Stimulated activated CD8-positive, alpha-beta memory T cell treated with anti-CD3 and anti-CD28 coated beads, Interleukin-7, amount 100 ng/mL, for 4 hours (primary cell): ENCODE measurements at places on chromosomes 1 and 21.
A peak's percentile ranks its signal among the peaks of the same experiment; 100 is the strongest.

DNA sequence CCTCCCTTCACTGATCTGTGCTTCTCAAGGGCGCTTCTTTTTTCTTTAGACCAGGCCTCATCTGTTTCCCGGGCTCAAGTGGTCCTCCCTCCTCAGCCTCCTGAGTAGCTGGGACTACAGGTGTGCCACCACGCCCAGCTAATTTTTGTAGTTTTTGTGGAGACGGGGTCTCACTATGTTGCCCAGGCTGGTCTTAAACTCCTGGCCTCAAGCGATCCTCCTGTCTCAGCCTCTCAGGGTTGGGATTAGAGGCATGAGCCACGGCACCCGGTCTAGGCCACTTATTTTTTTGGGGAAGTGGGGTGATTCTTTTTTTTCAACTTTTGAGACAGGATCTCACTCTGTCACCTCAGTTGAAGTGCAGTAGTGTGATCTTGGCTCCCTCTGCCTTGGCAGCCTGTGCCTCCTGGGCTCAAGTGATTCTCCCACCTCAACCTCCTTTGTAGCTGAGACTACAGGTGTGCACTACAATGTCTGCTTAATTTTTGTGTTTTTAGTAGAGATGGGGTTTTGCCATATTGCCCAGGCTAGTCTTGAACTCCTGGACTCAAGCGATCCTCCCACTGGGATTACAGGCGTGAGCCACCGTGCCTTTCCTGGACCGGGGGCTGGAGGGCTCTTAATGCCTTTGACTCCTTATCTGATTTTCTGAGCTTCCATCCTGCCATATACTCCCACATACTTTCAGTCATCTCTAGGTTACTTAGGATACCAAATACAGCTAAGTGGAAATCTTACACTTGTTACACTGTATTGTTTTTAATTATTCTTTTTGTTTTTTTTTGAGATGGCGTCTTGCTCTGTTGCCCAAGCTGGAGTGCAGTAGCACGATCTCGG, 18.9 kb downstream of the MFAP2 start:
- DNase-seq = no peak

DNA sequence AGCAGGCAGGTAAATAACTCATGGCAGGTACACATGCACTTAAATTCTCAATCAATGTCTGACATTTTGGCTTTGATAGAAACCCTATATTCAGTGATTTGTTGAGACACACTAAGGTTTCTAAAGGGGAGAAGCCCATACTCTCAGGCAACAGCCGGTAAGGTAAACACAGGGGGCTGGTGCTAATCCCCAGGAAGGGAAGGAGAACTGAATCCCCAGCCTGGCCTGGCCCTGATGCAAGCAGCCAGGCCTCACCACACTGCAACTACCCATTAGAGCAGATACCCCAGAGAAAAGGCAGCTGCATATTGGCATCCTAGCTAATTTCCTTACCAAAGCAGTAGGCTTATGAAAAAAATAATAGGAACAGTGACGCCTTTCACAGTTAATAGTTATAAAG, 116.5 kb upstream of the LRRC7 start:
- DNase-seq = no peak

- no peak for DNase-seq
These were observed 419.0 kb upstream of the LRRC7 start for GRCh38 chr1:69148731-69149130.

DNA sequence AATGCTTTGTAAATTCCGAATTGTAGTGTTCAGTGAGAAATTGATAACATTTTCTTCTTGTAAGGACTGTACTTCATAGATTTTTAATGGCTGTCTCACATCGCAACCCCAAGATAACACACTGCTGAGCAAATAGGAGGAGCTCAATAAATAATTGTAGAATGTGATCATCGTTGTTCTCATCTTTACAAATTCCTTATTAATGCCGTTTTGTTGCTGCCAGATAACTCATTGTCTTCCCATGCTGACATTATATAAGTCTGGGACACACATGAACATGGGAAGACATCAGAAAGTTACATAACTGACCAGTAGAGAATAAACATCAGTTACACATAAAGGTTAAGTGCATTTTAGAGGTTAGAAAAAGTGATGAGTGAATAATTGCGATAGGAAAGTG, 46.4 kb upstream of the TSPAN2 start:
- no peak for DNase-seq

- DNase-seq = no peak
These were observed 41.7 kb upstream of the CD2 start for GRCh38 chr1:116712510-116712909.

- no peak for DNase-seq
These were observed 4.7 kb downstream of the OR2B11 start for GRCh38 chr1:247453245-247453644.

DNA sequence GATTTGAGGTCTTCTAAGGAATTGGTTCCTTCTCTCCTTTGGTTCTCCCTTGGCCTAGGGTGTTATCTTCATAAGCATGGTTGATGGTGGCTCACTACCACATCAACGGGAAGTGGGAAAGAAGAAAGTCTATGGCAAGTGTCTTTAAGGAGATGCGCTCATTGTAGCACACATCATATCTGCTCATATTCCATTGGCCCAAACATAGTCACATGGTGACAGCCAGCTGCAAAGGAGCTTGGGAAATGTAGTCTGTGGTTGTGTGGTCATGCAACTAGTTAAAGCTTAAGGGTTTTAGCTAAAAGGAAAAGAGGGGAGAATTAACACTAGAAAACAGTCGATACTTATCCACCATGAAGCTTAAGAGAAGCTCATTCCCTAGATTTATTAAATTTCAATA, 11.4 kb upstream of the MRPS6 start:
- DNase-seq = no peak

- no peak for DNase-seq
These were observed 135.9 kb upstream of the HMCN1 start for GRCh38 chr1:185598332-185598731.

DNA sequence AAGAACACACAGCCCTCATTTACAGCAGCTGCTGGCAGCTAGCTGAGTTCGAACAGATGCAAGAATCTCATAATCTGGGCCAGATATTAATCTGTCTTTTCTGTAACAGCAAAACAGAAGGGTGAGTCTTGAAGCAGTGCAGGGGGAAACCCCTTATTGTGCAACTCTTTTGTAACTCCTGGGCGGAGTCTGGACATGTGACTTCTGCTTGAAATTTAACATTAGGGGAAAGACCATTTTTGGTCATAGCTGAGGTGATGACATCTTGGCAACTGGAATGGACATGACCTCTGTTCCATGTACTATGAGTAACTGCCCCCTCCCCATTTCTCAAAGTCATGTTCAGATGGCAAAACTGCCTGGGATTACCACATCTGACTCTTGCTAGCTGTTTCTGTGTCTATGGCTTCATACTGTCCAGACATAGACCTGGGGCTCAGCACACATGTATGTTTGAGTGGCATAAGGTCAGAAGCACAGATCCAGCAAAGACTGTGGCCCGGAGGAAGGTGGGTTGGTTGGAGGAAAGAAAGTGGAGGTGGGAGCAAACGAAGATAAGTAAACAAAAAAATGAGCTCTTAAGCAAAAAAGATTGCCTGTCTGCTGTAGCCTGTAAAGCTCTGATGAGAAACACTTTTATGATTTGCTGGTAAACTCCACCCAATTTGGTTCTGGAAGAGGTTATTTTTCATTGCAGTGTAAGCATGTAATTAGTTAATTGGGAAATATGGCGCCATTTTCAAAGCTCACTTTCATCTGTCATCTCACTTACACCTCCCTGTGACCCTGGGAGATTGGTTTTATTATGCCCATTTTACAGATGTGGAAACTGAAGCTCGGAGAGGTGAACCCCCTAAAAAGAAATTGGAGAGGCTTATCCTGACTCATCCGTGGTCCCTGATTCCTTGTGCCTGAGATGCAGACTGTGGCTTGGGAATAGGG, 26.1 kb downstream of the ETS2 start:
- DNase-seq = peak; percentile 13

DNA sequence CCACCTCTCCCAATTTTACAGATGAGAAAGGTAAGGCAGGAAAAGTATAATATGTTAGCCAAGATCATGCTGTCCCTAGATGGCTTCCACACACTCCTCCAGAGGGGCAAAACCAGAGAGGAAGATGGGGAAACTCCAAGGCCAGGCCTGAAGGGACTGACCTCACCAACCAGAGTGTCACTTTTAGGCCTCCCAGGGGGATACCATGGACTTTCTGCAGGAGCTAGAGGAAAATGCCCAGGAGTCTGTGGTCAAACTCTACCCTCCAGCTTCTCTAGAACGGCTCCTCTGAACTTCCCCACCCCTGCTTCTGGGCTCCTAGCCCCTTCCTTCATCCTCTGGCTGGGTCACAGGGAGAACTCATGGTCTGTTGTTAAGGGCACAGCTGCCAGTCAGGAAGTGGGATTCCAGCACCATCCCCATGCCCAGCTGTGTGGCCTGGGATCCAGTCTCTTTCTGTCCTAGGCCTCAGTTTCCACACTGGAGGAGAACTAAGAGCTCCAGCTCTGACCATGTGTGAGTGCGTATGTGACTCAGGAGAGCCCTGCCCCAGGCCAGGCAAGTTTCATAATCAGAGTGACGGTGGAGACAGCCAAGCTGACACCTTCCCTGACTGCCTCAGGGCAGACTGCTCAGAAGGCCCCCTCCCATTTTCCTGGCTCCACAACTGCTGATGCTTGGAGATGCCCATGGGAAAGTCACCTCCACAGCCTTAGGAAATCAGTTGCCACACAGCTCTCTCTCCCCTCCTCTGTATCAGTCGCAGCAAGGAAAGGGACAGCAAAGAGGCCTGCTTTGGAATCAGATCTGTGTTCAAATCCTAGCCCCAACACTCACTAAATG, 1.9 kb downstream of the IGSF8 start:
- no peak for DNase-seq

GRCh38 chr1:110408488-110408887, 994 bp upstream of the LAMTOR5 start:
- DNase-seq = no peak

GRCh38 chr1:18714404-18715175, 83.9 kb downstream of the PAX7 start:
- DNase-seq = no peak

- DNase-seq = no peak
These were observed 7.3 kb downstream of the KRTAP10-1 start for GRCh38 chr21:44532712-44533111.

DNA sequence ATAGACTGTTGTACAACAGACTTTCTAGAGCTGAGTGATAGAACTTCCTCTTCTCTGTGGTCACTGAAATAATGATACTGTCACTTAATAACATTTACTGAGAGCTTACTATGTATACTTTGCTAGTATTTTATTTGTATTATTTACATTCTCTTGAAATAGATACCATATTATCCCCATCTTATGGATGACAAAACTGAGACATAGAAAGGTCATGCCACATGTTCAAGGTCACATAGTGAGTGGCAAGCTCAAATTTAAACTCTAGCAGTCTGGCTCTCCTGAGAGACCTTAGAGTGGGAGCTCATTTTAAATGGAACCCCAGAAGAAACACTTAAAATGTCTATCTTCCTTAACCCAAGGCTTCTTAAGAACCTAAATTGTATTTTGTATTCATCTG, 266.6 kb upstream of the CAMK1G start:
- no peak for DNase-seq

GRCh38 chr1:40901886-40902852, 40.0 kb upstream of the CITED4 start:
- no peak for DNase-seq

DNA sequence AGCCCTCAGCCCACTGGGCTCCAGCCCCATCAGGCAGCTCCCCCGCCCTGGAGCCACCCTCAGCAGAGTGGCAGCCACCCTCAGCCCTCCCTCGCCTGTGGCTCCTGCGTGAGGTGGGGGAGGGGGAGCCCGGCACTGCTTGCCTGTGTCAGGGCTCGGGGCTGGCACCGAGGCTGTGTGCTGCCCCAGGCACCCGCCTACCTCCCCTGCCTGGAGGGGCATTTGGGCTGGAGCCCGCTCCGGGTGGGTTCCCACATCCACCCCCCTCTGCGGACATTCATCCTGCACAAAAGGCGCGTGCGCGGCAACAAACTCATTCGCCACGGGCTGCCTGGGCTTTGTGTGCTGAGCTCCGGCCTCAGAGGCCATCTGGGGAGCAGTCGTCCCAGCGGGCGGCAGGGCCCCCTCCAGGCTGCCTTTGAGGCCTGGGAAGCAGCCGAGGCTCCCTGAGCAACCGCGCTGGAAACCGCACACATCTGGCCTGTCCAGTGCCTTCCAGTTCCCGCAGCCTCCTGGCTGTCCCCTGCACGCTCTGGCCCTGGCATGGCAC, 12.6 kb upstream of the TNFRSF14 start:
- no peak for DNase-seq

DNA sequence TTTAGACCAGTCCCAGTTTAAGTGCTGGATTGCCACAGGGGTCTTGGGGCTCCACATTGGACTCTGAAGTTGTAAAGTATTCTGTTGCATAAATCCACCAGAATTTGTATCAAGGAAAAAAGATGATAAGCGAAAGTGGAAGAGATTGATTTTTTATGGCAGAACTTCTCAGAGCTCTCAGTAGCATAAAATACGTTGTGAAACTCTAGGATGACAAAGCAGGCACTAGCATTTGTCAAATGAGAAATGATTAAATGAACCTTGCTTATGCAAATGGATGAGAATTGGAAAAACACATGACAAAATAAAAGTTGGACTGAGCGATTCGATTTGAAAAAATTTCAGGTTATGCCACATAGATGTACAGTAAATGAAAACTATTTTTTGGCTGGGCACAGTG, 253.8 kb upstream of the RAB4A start:
- no peak for DNase-seq

DNA sequence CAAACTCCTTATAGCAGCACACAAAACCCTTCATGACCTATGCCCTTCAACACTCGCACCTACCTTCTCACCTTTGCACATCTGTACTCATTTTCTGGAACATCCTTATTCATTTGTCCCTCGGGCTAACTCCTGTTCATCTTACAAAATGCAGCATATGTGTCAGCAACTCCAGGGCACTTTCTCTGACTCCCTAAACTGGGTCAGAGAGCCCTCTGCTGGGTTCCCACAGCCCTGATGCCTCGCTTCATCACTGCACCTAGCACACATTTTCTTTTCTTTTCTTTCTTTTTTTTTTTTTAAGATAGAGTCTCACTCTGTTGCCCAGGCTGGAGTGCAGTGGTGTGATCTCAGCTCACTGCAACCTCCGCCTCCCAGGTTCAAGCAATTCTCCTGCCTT, 54.0 kb downstream of the RAB3B start:
- DNase-seq = no peak

DNA sequence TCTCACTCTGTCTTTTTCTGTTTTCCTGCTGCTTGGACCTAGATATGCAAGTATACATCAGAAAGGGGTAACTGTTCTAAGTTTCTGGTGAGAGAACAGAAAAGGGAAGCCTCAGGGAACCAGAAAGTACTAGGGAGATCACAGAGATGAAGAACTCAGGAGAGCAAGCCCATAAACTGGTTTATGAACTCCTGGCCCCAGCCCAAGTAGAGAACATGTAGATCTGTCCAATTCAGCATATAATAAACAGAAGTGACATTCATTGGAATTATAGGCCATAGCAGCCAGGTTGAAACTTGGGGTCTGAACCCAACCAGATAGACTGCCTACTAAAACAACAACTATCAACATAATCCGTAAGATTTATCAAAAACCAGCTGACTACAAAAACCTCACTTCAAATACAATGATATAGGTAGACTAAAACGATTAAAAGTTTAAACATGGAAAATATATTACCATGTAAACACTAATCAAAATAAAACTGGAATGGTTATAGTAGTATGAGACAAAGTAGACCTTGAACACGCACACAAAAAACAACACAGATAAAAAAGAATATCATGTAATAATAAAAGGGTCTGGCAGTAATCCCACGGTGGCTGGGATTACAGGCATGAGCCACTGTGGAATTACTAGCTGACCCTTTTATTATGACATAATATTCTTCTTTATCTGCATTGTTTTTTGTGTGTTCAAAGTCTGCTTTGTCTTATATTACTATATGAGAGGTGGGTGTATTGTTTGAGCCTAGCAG, 65.0 kb downstream of the ZSWIM5 start:
- no peak for DNase-seq

GRCh38 chr1:68401506-68401905, 48.2 kb downstream of the RPE65 start:
- DNase-seq = no peak
